Activated CD4-positive, CD25-positive, alpha-beta regulatory T cell (primary cell): ENCODE measurements at places on chromosomes 1 and 21.

DNA sequence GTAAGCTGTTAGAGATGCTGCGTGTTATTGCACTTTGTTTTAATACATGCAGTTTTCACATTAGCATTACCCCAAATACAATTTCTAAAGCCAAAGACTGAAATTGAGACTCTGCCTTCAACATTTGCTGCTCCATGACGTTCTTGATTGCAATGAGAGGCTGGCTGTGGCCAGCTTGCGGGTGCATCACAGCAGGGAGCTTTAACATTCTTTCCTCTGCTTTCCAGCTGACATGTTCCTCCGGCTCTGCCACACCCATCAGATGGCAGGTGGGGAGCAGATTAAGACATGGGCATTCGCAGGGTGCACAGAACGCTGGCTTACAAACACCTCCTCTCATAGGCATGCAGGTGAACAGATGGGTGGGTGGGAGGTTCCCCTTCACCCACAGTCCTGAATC is 314.1 kb downstream of the DISC1 start:
- no peak for DNase-seq

GRCh38 chr1:166888373-166889111 is 12.5 kb upstream of the TADA1 start:
- DNase-seq = no peak

GRCh38 chr1:110684491-110684890 is 9.8 kb upstream of the KCNA3 start:
- DNase-seq = no peak

- no peak for DNase-seq
Observed at GRCh38 chr1:109784551-109785252, 21.0 kb upstream of the EPS8L3 start.

DNA sequence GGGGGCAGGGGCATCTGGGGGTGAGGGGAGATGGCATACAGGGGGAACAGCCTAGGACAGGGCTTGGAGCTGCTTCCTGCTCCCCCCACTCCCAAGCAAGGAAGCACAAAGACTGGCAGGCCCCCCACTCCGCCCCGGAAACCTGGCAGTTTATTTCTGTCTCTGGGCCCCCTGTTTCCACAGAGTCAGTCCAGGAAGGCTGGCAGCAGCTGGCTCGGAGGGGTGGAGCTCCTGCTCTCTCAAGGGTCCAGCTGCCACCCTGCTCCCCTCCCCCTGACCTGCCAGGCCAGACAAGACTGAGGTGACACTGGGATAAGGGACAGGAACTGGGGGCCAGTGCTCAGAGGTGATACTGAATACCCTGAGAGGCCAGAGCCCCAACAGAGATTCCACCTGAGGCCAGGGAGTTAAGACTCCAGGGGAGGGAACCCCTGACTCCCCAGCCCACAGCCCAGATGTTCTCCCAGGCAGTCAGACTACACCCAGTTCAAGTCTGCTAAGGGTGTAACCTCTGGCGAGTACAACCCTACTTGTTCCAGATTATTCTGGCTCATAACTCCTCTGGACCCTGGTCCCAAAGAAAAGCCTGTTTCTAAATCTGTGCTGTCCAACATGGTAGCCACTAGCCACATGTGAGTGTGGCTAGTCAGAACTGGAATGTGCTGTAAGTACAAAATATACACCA is 26.3 kb downstream of the AHDC1 start:
- no peak for DNase-seq

DNA sequence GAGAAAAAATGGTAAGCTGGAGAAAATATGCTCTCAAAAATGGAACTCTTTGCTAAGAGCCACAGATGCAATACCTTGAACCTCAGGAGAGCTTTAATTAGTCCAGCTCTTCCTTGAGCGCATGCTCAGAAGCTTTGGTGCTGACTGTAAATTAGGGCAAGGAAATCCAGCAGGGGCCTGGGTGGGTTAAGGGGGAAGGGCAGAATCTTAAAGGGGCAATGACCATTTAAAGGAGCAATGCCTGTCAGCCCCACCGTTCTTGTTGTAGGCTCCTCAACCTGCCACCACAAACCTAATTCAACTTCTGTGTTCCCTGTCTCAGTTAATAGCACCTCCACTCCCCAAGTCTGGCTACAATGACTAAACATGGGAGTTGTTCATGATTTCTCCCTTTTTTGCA is 6.8 kb upstream of the SLC22A15 start:
- DNase-seq = no peak

- no peak for DNase-seq
Observed at GRCh38 chr1:1881727-1882126, 9.2 kb downstream of the GNB1 start.

DNA sequence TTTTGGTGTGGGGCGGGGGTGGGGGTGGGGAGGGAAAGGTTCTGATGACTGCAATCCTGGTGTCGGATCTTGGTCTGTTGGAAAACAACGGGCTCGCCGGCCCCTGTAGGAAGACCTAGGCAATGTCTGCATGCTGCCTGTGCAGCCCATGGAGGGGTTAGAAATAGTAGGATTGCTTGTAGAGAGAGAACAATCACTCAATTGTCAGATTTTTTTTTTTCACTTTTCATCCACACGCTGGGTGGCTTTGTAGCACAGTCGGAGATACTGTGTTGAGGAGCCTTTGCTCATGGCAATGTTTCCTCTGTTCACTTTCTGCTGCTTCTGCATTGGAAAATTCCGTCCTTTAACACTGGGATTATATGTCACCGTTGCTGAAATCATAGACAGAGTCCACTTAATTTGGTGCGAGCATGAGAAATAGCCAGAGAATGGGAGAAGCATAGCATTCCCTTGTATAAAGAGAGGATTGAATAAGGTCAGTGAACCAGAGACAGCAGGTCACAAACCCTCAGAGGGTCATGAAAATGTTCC is 107.5 kb downstream of the MRPS6 start:
- no peak for DNase-seq

DNA sequence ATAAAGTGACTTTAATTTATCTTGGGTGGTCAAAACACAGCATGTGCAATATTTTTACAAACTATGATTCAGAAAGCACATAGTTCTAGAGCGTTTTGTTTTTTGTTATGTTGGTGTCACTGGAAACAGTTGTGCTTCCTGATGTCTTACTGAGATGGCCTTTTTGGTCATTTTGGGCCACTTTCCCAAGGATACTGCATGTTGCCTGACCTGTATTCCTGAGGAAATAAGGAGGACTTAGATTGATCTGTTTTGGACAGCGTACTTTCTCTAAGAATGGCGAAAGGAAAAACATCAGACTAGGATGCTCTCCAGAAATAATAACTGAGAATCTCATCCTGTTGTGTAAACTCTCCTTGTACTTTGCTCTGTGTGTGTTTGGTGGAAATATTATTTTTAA is 451.2 kb downstream of the USP25 start:
- DNase-seq = no peak

GRCh38 chr1:171204296-171204695 is 19.2 kb downstream of the FMO2 start:
- DNase-seq = no peak

DNA sequence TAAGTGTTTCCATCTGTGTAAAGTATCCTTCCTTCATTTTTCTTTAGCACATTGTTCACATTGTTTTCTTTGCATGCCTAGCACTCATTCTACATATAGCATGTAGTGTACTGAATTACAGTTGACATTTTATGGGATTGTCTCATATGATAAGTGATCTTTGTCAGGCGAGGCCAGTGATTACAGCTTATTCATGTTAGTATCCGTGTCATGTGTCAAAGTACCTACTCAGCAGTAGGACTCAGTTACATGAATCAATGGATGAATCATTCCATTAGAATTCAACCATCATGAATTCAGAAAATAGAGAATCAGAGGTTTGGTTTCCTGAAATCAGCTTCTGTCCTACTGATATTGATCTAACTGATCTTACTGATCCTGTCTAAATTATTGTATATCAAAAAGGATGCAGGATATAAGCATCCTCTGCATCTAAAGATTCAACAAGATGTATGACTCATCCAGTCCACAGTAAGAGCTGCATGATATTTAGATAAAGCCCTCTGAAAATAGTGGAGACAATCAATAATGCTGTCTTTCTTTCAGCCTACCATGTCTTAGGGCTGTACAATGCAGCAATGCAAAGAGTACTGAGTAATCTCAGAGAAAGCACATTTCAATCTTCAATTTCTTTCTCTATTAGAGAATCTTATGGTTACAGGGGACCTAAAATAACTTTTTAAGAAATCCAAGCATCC is 20.7 kb upstream of the HRNR start:
- DNase-seq = no peak

- no peak for DNase-seq
Observed at GRCh38 chr1:67578397-67579020, 106.5 kb upstream of the GADD45A start.

DNA sequence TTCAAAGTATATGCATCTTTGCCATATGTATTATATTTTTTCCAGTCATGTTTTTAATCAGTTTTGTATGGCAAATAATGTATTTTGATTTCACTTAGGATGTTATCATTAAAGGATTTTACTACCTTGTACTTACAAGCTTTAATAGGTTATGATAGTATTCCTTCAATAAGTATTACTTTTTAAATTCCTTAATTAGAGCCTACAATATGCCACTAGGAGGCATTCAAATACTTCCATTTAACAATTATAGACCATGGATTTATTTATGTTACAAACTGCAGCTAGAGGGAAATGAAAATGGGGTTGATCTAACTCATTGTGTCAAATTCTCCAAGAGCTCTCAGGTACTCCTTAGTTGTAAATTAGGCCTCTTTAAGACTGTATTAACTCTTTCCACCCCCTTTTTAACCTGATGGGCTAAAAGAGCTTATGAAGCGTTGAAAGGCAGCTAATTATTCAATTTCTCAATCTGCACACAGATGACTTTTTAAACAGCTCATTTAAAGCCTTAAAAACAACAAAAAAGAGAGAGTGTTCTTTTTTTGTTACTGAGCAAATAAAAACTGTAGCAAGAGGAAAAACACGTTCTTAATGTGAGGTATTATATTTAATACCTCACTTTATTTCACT is 156.2 kb downstream of the DENND1B start:
- no peak for DNase-seq

DNA sequence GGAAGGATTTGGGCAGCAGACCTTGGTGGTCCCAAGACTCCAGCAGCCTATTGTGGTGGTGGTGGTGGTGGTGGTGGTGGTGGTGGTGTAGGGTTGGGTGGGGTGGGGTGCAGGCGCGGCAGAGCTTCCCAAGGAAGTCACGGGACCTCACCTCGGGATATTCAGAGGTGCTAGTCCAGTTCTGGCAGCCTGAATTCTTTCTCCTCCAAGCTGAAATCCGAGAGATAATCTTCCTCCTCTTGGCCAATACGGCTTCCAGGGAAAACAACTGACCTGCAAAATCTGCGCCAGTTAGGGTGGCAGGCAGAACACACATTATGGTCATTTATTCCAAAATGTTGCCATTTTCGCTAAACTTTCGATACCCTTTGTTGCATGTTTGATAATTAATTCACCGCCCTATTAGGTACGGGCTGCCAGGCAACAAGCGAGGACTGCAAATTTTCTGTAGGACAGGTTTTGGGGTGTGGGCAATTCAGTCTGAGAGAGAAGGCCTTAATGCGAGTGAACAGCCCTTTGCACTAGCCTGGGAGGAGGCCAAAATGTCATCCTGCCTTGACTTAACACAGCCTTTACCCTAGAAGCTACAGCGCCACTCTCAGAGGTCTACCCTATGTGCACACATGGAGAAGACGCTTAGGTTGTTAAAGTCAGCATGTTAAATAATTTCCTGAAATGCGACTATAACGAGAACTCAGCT is 33.2 kb upstream of the BSDC1 start:
- no peak for DNase-seq

DNA sequence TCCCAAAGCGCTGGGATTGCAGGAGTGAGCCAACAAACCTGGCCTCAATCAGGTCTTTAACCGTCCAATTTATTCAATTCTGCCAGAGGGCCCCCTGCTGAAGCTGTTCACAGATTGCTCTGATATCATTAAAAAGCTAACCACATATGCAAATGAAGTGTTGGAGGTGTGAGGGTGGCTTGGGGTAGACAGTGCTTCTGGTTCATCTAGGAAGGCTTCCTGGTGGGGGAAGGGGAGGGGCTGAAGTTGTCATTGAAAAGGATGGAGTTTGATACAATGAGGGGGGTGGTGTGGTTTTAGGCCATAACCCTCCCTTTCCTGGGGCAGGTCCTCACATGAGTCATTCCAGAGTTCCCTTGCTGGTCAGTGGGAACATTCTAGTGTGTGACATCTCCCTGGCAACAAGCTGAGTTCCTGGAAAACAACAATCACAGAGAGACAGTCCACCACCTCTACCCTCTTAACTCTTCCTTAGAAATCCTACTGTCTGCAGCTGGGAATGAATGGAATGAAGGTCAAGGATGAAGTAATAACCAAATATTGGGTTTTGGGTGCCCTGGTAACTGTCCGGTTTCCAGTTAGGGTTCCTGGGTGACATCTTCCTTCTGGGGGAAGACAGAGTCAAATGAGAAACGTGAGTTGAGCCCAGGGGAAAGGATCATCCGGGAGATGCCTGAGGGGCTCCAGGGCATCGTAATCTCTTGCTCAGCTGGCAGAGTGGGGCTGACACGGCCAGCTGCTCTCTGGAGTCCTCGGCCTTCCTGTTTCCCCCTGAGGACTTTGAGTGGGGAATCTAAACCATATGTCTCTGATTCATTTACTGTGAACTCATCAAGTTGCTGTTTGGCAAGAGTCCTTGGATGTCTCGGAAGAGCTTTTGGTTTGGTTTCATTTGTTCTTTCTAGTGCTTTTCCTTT is 32.2 kb downstream of the BATF3 start:
- DNase-seq = no peak

DNA sequence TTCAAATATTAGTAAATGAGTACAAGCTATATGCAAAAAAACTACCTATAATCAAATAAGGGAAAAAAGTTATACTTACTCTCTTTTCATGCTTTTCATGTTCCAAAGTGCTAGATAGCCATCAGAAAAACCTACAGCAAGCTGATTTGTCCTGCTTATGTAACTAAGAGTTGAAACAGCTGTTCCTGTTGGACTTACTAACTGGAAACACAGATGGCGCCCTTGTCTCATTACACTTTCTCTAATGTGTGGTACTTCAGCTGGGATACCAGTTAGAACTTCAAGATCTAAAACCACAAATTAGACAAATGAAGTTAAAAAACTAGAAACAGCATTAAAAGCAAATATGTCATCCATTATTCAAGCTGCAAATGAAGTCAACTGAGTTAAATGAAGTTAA is 24.3 kb downstream of the AHCTF1 start:
- no peak for DNase-seq

DNA sequence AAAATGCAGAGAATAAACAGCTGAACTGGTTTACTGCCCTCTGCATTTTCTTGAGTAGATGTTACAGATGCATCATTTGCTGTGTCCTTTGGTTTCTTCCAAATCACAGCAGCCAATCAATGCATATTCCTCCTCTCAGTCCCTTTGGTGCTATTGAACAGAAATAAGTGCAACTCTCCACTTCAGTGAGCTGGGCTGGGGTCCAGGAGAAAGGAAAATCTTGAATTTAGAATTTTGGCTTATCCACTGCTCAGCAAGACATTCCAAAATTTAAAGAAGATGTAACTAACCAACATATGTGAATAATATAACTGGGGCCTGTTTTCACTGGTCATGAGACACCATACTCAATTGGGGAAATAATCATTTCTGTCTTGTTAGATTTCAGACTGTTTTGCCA is 39.2 kb downstream of the PRMT6 start:
- DNase-seq = no peak

- no peak for DNase-seq
Observed at GRCh38 chr1:160711602-160712311, at the start of gene CD48. TSS of gene CD48 (minus strand) at chr1:160711822. CDS start at chr1:160711763, 59 bp downstream.

GRCh38 chr1:29744684-29745490 is 508.6 kb downstream of the PTPRU start:
- no peak for DNase-seq
